ENCODE measurements at places on chromosomes 6 and 20.
A peak's percentile ranks its signal among the peaks of the same experiment; 100 is the strongest.

- DNase-seq = no peak
Measured at GRCh38 chr6:15369838-15370237, 124.0 kb downstream of the JARID2 start.

DNA sequence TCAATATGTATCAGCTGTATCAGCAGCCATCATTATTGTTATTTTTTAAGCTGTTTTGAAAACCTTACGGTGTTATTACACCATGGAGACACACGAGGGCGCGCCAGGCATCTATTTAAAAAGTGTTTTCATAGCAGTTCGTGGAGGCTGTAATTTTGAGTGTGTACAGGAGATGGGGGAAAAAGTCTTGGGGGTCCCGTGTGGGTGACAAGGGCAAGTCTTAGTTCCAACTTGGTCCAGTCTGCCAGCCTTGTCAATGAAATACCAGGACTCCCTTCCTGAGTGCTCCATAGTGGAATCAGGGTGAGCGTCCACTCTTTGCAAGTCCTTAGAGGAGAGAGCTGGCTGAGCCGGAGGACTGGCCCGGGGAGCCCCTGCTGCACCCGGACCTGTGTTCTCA is 43.3 kb downstream of the SLC2A10 start:
- DNase-seq = peak; percentile 69

DNA sequence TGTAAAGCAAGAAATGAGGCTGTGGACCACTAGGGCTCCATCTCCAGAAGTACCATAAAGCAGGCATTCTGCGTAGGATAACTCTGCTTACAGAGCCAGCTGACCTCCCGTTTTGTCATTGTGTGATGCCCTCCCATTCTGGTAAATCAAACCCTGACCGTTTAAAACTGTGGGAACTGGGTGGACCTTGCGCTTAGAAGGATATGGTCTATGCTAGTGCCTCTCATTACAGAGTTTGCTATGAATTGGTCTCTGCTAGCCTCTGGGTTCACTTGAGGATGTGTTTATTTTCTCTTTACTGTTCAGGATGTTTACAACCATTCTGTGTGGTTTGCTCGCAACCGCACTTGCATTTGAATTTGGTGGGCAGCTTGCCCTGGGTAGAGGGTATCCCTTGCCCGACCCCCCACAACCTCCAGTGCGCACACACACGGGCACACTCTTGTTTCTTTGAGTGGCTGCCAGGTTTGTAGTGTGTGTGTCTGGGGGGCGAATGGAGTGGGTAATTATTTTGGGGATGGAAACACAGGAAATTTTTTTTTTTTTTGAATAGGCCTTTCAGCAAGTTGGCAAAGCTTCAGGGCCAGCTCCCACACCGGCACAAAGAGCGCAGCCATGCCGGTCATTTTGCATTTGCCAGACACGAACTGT is 198.3 kb downstream of the JARID2 start:
- DNase-seq = no peak

DNA sequence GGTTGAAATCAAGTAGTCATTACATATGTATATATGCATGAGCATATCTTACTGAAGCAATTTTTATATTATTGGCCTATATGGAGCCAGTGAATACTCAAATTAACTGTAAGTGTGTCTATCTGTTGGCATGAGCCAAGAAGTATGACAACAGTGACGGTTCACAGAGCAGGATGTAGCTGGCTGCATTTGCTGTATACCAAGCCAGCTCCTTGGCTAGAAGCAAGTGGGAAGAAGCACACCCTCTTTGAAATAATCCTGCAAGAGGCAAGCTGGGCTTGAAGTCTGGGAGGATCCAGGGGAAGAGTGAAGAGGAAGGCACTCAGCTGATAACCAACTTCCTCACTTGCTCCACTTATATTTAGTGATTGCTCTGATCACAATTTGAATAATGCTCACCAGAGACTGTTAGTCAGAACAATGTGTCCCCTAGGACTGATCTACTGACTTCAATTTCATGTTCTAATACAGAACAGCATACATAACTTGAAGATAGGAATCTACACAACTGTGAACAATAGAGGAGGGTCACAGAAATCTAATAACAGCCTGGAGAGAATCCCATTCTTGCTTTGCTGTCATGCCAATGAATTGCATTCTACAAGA is 497.3 kb downstream of the PRKN start:
- DNase-seq = no peak

DNA sequence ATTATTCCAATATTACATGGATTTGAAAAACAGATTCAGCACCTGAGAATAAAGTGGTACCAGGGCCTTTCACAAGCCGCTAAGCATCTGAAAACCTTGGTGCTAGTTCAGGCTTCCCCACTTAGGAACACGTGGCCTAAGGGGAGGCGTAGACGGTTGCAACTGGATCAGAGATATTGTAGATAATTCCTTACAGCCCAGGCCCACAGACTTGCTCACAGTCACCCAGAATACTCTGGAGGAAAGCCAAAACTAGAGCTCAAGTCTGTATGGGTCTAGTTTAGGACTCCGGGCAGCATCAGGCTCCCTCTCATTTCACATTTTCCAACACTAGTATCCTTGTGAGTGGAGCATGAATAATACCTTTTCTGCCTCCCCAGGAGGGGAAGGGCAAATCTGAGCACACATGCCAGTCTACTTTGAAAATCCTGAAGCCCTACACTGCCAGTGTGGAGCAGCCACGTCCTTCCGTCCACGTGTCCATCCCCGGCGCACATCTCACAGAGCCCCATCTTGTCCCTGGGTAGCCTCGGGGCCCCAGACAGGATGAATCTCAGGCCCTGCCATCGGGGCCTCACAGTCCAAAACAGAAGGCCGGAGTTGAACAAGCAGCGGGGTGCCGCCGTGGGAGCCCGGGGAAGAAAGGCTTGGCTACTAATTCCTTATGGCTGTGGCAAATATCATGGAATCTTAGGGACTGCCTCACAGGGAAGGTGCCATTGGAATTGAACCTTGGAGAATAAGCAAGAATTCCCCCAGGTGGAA is 299.3 kb downstream of the NRN1 start:
- DNase-seq = no peak

DNA sequence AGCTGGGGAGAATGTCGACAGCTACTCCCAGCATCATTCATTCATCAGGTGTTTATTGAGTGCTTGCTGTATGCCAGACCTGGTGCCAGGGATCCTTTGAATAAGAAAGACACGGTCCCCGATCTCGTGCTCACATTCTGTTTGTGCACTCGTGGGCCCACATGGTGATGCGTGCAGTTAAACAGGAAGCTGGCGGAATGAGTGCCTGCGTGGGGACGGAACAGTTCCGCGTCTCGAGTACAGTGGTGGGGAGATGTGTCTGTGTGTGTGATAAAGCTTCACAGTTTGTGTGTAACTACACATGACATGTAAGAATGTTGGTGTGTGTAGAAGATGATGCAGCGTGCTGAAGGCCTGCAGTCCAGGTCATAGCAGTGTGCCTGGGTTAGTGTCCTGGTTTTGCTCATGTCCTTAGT is 6.5 kb downstream of the RBM38 start:
- DNase-seq = peak; percentile 57

GRCh38 chr6:135990439-135990838 is 138.9 kb downstream of the PDE7B start:
- no peak for DNase-seq

DNA sequence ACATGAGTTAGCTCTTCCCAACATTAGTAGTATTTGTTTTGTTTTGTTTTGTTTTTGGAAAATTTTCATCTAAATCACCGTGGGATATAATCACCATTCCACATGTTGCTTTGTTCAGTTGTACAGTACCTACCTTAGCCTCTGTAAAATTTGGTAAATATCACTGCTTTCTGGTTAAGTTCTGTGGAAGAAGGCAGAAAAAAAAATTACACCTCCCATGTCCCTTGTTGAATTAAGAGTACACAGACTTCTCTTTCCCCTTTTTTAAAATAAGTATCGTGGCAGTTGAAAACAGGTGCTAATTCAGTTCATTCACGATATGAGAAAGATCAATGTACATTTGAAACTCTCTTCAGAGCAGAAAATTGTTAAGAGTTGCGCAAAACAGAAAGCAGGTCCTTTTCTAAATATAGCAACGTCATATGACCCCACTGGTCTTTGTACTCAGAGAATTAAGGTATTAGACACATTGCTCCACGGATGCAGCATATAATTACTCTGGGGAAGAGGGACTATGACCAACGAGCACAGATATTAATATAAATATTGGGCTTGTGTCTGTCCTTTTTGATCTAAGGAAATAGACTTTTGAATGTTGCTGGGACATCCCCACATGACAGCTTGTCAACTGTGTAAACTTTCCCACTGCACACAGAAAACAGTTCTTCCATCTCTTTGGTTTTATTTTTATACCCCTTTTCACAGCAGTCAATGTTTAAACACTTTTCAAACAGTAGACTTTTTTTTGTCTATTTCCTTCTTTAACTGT is 58.6 kb upstream of the ZNF217 start:
- DNase-seq = no peak

GRCh38 chr20:4038047-4038459 is 22.7 kb upstream of the RNF24 start:
- peak; percentile 74 for DNase-seq

GRCh38 chr6:14384175-14384949 is 266.8 kb downstream of the CD83 start:
- no peak for DNase-seq

DNA sequence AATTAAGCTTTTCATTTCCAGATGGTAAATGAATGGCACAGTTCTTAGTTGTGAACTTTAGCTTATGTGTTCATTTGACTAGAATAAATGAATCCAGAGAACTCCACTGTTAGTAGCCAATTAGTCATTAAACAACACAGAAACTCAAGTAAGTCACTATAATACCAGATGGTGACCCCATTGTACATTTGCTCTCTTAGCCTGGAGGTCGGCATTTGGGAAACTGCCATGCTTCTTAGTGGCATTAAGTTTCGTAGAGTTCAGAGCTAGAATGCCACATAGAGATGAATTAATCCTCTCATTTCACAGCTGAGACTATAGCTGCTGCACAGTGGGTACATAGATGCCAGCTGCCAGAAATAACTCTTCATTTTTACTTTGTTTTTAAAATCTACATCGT is 10.8 kb upstream of the DTNBP1 start:
- no peak for DNase-seq

GRCh38 chr6:79202556-79202955 is 31.9 kb downstream of the HMGN3 start:
- no peak for DNase-seq

DNA sequence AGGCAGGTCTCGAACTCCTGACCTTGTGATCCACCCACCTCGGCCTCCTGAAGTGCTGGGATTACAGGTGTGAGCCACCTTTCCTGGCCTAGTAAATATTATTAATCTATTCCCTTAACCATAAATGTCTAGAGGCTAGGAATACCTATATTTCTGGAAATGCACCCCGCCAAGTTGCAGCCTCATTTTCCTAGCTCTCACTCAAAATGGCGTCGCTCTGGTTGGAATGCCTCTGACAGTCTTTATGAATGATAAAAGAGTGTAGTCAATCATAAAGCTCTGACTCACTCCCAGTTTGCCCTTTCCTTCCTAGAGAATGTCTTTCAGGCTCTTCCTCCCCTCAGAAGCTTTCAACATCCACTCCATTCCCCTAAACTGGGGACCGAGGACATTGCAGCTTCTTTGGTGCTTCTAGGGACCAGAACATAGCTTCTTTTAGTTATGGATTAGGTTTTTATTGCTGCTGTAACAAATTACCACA is 14.1 kb upstream of the TRIM26 start:
- no peak for DNase-seq

GRCh38 chr6:149065658-149066556 is 251.6 kb upstream of the TAB2 start:
- DNase-seq = no peak

DNA sequence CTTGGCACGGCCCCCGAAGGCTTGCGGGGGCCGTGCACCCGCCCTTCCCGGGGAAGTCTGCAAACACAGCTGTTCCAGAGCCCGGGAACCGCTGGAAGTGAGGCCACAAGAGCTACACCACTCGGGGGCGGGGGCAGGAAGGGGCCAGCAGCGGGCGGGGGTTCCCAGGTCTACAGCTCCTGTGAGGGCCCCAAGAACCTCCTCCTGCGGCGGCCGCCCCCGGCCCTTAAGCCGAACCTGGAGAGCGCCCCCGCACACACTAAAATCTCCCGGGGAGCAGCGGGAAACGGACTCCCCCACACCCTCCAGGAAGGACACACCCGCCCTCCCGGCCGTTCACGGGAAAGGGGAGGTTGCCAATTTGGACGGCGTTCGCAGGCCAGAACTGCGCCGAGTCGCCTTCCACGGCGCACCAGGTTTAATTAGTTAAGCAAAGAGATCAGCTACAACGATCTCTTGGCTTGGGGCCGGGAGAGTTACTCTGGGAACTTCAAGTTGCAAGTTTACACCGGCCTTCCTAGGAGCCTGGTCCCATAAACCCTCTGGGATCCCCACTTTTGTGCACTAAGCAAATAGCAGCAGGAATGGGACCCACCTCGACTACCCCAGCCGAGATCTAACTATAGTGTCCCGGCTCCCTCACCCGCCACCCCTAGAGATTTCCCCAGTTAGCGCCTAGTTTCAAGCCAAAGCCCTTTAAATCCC is 1.7 kb downstream of the JAG1 start:
- DNase-seq = peak; percentile 13

DNA sequence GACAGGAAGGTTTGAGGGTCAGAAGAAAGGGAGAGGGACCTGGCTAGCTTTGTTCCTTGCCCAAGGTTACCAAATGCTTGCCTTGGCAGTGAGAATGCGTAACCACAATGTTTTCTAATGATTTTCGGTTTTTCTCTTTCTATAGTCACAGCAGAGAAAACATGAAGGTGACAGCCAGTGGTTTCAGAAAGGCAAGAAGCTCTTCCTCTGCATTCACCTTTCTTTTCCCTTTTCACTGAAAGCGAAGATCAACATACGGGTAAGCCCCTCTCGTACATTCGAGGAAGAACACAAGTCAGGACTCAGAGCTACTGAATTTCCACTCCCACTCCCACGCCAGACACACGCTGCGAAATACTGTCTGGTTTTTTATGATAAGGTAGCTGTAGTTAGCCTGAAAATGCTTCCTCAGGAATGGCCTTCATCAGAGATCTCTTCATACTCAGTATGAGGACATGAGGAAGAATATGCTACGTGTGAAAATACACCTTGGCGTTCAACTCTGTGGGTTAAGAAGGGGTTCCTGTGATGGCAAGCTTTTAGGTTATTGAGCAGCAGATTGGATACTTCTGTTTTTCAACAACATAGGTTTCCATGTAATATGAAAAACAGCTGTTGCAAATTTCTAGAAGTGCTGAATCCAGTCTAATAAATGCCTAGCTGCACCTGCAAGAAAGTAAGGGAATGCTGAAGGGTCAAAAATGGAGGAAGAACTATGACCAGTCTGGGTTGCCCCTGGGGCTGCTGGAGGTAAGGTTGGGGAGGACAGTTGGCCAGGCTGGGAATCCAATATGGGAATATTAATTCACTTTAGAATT is 7.4 kb upstream of the CD83 start:
- peak; percentile 37 for DNase-seq

- no peak for DNase-seq
Measured at GRCh38 chr6:168737481-168737880, 296.5 kb downstream of the SMOC2 start.
